ENCODE measurements at places on chromosomes 4 and X. TPM values are rescaled to one million over a fixed set of nuclear protein-coding genes. Genes with fewer than 3 reads are reported as not detected.
A peak's percentile ranks its signal among the peaks of the same experiment; 100 is the strongest.

GRCh38 chrX:93868289-93868965 lies 194.4 kb downstream of the FAM133A start:
- H3K36me3 ChIP-seq, result no peaks in the 10 kb centered on the region
- no peaks in the 10 kb centered on the region for H3K27me3 ChIP-seq
- no peak for DNase-seq
- H3K4me1 ChIP-seq, result no peaks in the 10 kb centered on the region

Gene COL25A1
- total RNA-seq, result 0.36 TPM

Gene TKTL1
- total RNA-seq, result not detected

DNA sequence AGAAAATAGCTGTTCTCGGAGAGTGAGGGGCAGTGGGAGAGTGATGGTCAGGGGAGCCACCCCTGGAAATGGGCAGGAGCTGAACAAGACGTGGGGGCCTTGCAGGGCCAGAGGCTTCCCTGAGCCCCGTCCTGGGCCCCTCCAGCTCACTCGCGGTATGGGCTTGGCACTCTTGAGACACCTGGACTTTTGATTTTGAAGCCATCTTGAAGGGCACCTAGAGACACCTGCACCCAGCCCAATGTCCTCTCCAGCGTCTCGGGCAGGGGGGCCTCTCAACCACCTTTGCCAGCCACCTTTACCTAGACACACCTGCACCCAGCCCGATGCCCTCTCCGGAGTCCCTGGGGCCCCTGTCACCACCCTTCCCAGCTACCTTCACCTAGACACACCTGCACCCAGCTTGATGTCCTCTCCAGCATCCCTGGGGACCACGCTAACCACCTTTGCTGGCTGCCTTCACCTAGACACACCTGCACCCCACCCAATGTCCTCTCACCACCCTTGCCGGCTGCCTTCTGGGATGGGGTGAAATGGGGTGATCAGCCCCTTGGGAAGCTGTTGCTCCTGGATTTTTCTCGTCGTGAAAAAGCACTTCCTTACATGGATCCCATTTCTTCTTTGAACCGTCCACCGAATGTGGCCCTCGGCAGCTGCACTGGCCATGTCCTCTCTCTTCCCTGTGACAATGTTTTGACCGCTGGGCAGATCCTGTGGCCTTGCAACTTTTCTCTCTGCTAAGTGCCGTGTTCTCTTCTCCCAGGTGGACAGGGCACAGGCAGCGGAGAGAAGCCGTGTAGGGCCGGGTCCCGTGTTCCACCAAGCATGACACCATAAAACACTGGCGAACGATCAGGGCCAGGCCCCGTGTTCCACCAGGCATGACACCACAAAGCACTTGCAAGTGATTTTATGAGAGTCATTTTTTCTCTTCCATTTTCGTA lies 47.5 kb downstream of the CPZ start:
- peak; percentile 61 for DNase-seq
- no peak overlapping the region for H3K4me3 ChIP-seq
- no peaks in the 10 kb centered on the region for H3K4me1 ChIP-seq
- peaks cover 7% of the 10 kb centered on the region for H3K27me3 ChIP-seq

GRCh38 chrX:35625714-35626113 lies 172.4 kb upstream of the MAGEB16 start:
- no peak overlapping the region for H3K4me3 ChIP-seq
- H3K27ac ChIP-seq, result no peak overlapping the region
- H3K36me3 ChIP-seq, result no peaks in the 10 kb centered on the region
- H3K27me3 ChIP-seq, result no peaks in the 10 kb centered on the region
- no peak for DNase-seq

Gene GYPA
- total RNA-seq, result not detected

Gene NAP1L2
- 5.5 TPM for total RNA-seq

- H3K27me3 ChIP-seq, result no peaks in the 10 kb centered on the region
- no peak for DNase-seq
- H3K36me3 ChIP-seq, result no peaks in the 10 kb centered on the region
- H3K4me1 ChIP-seq, result no peaks in the 10 kb centered on the region
- no peak within 1 kb of the TSS for H3K4me3 ChIP-seq
Measured at GRCh38 chr4:38782452-38783108, at the start of gene TLR10. Gene TLR10 (minus strand): TSS chr4:38782990. CDS start chr4:38775590, 7,400 bp downstream.

Gene TBC1D9
- total RNA-seq, result 10.2 TPM

- peak overlapping the region; percentile 3 for H3K4me3 ChIP-seq
- H3K36me3 ChIP-seq, result no peaks in the 10 kb centered on the region
- H3K4me1 ChIP-seq, result peaks cover 67% of the 10 kb centered on the region
- H3K27me3 ChIP-seq, result no peaks in the 10 kb centered on the region
- peak; percentile 89 for DNase-seq
Measured at GRCh38 chr4:41060352-41061334, 153.7 kb downstream of the APBB2 start.

DNA sequence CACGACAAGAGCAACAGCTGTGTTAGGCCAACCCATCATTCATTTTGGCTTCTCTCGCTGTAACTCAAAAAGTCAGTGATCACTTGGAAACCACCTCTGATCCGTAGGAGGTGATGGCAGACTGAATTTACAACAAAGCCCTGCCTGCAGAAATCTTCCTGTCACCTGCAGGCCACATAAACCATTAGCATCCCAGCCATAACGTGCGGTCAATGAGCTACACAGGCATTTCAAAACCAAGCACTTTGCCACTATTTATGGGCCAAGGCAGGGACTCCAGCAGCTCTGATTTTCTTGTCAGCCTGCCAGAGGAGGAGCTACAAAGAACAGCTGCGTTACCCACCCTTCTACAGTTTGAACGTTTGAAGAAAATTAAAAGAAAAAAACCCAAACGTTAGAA lies 228.1 kb upstream of the PPARGC1A start:
- no peaks in the 10 kb centered on the region for H3K4me1 ChIP-seq
- DNase-seq, result no peak
- H3K27me3 ChIP-seq, result no peaks in the 10 kb centered on the region
- H3K27ac ChIP-seq, result no peak overlapping the region
- H3K36me3 ChIP-seq, result no peaks in the 10 kb centered on the region
- no peak overlapping the region for H3K4me3 ChIP-seq

DNA sequence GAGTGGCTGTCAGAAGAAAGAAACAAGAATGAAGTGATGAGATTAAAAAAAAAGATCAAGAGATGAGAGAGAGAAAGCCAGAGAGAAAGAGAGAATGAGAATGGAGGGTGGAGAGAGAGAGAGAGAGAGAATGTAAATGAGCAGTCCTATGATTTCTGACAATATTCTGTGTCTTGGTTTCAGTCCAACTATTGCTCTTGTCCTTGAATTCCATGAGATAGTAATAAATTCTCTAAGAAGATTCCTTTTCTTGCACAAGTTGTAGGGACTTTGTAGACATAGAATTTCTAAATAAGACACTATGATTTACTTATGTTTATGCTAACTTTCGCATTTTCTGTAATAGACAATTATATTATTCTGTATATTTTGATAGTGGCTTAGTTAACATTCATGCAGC lies 149.6 kb upstream of the CTSO start:
- no peak for DNase-seq
- no peak overlapping the region for H3K4me3 ChIP-seq
- H3K27ac ChIP-seq, result no peak overlapping the region
